ENCODE measurements at places on chromosomes 3 and 15.

GRCh38 chr15:52066842-52067544, 45.6 kb downstream of the BCL2L10 start:
- no peak for DNase-seq

DNA sequence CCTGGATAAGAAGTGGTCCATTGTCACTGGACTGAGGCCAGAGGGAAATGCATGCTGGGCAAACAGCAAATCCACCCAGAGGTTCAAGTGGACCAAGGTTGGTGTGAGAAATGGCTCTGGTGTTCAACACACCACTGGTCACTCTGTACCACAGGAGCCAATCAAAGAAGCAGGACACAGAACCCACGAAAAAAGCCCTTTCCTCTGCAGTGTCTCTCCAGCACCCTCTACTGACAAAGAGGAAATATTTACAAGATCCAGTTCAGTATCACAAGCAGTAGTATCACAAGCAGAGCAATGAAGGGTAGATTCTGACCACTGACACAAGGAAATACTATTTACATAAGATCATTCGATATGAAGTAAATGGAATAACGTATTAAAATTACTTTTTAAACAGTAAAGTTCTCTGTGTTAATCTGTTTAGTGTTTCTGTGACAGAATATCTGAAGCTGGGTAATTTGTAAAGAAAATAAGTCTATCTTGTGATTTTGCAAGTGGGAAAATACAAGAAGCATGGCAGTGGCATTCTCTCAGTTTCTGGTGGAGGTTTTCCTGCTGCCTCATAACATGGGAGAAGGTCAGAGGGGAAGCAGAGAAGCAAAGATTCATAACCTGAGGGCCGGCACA, 390.7 kb downstream of the EFHB start:
- DNase-seq = no peak

- DNase-seq = no peak
Observed at GRCh38 chr3:80010021-80010571, 242.3 kb upstream of the ROBO1 start.

DNA sequence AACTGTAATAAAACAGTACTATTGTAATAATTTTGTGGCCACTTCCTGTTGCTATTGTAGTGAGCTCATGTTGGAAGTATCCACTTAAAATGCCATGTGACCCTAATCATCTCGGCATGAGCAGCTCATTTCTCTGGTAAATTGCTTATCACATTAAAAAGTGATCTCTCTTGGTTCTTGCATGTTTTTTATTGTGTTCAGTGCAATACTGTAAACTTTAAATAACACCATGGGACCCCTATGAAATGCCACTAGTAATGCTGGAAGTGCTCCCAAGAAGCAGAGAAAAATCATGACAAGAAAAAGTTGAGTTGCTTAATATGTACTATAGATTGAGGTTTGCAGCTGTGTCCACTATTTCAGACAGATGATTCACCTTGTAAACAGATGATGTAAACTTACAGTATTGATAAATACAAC, 45.6 kb downstream of the NMD3 start:
- no peak for DNase-seq

- no peak for DNase-seq
Observed at GRCh38 chr15:85454403-85454802, 74.0 kb downstream of the AKAP13 start.

- DNase-seq = no peak
Observed at GRCh38 chr3:178381555-178381954, 154.7 kb upstream of the KCNMB2 start.

- DNase-seq = no peak
Observed at GRCh38 chr3:69999140-70000027, at the start of gene SAMMSON. SAMMSON (plus strand) TSS chr3:69999733.

DNA sequence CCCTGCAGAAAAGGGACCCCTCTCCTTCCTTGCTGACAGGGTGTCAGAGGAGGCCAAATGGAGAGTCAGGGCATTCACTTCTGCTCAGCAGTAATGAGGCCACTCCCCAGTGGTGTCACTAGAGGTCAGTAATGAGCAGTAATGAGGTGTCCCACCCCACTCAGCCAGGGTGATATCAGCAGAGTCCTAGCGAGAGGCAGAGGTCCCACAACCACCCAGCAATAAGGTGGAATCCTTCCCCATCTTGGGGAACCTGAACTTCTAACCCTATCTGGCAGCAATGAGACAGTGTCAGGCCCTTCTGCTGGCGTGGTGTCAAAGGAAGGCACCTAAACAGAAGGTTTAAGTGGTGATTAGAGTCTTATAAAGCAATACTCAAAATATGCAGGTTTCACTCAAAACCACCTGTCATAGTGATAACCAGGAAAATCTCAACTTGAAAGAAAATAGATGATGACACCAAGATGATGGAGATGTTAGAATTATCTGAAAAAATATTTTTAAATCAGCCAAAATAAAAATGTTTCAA, 12.9 kb downstream of the OCA2 start:
- DNase-seq = no peak

- no peak for DNase-seq
Observed at GRCh38 chr3:57821765-57822164, 65.7 kb downstream of the SLMAP start.

DNA sequence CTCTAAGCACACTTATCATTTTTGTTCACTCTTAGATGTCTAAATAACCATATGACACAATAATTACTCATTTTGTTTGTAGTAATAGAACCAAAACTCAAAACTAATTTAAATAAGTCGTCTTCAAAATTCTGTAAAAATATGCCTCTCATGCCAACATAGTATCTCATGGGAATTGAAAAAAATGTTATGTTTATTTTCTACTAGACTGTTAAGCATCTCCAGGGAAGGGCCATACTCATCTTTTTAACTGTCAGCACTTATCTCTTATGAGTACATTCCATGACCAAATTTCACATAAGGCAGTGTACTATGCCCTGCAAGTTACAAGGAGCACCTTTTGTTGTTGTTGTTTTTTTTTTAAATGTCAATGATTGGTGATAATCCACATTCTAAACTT, 18.3 kb upstream of the USF3 start:
- DNase-seq = no peak

GRCh38 chr15:81789403-81789802, 256.4 kb downstream of the MEX3B start:
- DNase-seq = no peak

GRCh38 chr3:44130249-44130648, 111.4 kb upstream of the TOPAZ1 start:
- DNase-seq = no peak

Measured in right renal pelvis (tissue), 4 donors.